Thoracic aorta (tissue), 2 donors: ENCODE measurements at places on chromosomes 16 and 17.
A peak's percentile ranks its signal among the peaks of the same experiment; 100 is the strongest.

GRCh38 chr17:68878226-68878885, 76.8 kb downstream of the ABCA8 start:
- no peaks in the 10 kb centered on the region for H3K4me1 ChIP-seq
- no peaks in the 10 kb centered on the region for H3K27me3 ChIP-seq
- H3K4me3 ChIP-seq = no peak overlapping the region
- DNase-seq = no peak
- no peaks in the 10 kb centered on the region for H3K36me3 ChIP-seq
- no peak overlapping the region for H3K27ac ChIP-seq

GRCh38 chr17:11986942-11987329, 10.3 kb downstream of the ZNF18 start:
- H3K27ac ChIP-seq = peak overlapping the region; percentile 60
- H3K27me3 ChIP-seq = no peaks in the 10 kb centered on the region
- DNase-seq = no peak
- no peak overlapping the region for H3K4me3 ChIP-seq
- H3K4me1 ChIP-seq = peaks cover 3% of the 10 kb centered on the region
- H3K36me3 ChIP-seq = peaks cover 26% of the 10 kb centered on the region

DNA sequence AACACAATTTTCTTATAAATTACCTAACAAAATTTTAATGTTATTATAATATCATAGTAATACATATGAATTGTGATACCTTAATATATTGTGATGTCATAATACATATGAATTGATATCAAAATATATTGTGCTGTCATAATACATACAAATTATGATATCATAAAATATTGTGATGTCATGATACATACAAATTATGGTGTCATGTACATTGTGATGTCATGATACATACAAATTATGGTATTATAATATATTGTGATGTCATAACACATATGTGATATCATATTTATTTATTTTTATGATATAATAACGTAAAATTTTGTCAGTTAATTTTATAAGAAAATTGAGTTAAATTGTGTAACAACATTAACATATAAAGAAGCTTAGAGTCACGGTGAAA, 1927.2 kb downstream of the TP53TG3F start:
- DNase-seq = no peak
- H3K27me3 ChIP-seq = no peaks in the 10 kb centered on the region
- no peaks in the 10 kb centered on the region for H3K36me3 ChIP-seq

GRCh38 chr17:36092230-36092629, 2.3 kb upstream of the CCL3 start:
- DNase-seq = no peak
- H3K27me3 ChIP-seq = no peaks in the 10 kb centered on the region
- H3K4me1 ChIP-seq = no peaks in the 10 kb centered on the region
- no peak overlapping the region for H3K4me3 ChIP-seq

DNA sequence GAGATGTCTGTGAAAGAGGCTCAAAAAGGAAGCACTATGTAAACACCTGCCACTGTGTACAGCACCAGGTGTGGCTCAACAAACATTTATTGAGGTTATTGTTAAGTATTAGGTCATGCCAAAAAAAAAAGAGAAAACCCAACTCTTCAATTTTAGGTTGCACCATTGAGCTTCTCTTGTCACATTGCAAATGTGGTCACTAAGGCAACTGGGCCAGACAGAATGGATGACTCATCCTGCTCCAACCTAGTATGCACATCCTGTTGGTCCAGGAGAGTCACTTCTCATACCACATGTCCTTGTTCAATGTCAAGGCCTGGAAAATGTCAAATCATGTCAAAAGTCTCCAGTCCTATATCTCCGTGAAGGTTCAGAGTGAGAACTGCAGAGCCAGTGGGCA, 25.0 kb downstream of the HOXB1 start:
- H3K4me3 ChIP-seq = no peak overlapping the region
- H3K27ac ChIP-seq = no peak overlapping the region
- H3K27me3 ChIP-seq = no peaks in the 10 kb centered on the region
- H3K36me3 ChIP-seq = no peaks in the 10 kb centered on the region
- no peak for DNase-seq

DNA sequence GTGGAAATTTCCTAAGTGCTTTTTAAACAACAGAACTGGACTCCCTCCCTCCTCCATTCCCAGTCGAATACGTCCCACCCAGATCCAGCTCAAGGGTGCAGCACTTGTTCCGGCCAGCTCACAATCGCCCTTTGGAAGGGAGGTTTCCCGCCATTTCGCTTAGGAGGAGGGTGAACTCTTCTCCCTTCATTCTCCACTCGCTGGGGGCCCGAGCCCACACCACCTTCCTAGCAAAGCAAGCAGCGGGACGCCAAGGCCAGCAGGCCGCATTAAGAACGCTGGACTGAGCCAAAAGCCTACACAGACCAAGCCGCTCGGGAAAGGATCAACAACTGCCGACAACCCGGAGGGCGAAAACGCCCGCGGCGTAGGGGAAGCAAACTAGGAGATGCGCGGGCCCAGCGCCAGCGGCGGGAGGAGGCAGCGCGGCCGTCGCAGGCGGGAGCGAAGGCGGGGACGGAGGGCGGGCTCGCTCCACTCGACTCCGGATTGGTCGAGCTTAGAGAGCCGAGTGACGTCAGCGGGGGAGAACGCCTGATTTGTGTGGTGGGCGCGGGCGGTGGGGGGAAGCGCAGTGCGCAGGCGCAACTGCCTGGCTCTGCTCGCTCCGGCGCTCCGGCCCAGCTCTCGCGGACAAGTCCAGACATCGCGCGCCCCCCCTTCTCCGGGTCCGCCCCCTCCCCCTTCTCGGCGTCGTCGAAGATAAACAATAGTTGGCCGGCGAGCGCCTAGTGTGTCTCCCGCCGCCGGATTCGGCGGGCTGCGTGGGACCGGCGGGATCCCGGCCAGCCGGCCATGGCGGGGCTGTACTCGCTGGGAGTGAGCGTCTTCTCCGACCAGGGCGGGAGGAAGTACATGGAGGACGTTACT, at the start of gene PPM1D:
TSS of gene PPM1D (plus strand) at position 574 of the 870 bp plus-strand sequence. CDS start at position 796, 222 bp downstream.
- peaks cover 16% of the 10 kb centered on the region for H3K4me1 ChIP-seq
- H3K27ac ChIP-seq = peak within 1 kb of the TSS; percentile 95
- no peaks in the 10 kb centered on the region for H3K27me3 ChIP-seq
- H3K36me3 ChIP-seq = no peaks in the 10 kb centered on the region
- DNase-seq = peak; percentile 98

DNA sequence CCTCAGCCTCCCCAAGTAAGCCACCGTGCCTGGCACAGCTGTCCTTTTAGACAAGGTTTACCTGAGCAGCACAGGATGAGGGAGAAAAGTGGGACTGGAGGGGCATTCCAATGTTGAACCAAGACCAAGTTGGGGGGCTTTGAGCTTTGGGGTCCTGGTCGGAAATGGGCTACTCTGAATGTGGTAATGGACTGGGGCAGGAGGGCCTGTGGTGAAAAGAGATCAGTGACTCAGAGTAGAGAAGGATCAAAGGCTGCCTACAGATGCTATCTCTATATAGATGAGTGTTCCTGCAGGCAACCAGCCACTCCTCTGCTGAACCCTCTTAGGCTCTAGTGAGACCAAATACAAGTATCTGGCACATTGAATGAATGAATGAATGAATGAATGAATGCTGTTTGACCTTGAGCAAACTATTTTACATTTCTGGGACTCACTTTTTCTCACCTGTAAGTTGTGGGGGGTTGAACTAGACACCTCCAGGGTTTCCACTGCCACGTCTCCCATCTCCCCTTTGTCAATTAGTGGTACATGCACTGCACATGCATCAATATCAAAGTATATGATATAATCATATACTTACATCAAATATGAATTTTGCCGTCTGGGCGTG, 26.3 kb upstream of the ETV4 start:
- no peak overlapping the region for H3K27ac ChIP-seq
- DNase-seq = no peak
- no peaks in the 10 kb centered on the region for H3K27me3 ChIP-seq
- no peaks in the 10 kb centered on the region for H3K36me3 ChIP-seq

- H3K36me3 ChIP-seq = no peaks in the 10 kb centered on the region
- H3K4me3 ChIP-seq = no peak overlapping the region
- H3K4me1 ChIP-seq = no peaks in the 10 kb centered on the region
- H3K27me3 ChIP-seq = no peaks in the 10 kb centered on the region
- no peak for DNase-seq
Observed at GRCh38 chr17:35877345-35878029, 2.7 kb downstream of the CCL5 start.

DNA sequence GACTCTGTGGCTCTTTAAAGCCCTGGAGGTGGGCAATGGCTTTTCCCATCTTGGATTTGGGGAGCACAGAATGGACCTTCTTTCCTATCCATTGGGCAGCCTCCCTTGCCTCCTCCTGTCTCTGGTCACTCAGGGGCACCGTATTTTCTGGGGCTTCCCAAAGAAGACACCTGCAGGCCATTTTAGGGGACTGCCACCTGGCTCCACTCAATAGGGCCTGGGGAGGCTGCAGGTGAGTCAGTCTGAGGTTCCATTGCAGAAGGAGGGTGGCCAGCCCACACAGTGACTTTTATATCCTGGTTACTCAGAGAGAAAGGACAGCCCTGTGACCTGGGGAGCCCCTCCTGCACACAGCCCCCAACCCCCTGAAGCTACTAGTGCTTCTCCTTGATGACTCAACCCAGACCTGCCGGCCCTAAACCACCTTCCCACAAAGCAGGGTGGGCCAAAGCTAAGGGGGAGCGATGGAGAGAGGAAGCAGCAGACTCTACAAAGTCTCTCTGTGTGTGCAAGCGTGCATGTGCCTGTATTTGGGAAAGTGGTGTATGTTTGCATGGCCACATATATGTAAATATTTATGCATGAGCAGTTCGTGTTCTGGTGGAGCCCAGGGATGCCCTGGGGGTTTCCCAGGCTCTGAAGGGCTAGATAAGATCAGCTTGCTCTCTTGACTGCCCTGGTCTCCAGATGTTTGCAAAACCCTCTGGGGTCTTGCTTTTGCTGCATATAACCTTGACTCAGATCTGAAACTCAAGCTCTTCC, 5.0 kb downstream of the CX3CL1 start:
- no peak overlapping the region for H3K4me3 ChIP-seq
- H3K4me1 ChIP-seq = peaks cover 79% of the 10 kb centered on the region
- H3K27ac ChIP-seq = peak overlapping the region; percentile 44
- no peak for DNase-seq

DNA sequence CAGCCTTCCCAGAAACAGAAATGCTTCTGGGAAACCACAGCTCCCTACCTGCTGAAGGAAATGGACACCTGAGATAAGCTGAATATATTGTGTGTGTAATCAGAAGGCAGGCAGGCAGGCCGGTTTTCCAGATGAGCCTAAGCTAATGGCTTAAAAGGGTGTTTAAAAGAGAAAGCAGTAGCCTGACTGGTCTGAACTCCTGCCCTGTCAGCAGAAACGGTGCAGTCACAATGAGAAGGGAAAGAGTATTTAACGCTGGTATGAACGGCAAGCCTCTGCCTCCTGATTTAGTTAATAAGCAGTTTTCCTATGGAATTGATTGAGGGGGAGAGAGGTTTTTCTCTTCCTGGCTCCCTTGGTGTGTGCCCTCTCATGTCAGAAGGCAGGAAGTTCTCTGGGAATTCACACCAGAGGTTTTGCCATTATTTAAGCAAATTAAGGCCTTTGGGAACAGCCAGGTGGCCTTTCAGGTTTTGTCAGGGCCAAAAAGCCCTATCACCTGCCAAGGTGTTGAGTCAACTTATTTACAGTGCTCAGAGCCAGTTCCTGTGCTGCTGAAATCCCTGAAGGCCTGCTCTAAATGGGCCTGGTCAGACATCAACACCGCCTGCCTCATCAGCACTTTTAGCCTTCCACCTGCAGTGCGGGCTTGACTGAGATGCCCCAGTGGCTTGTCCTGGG, 41.6 kb downstream of the CDH1 start:
- no peak overlapping the region for H3K4me3 ChIP-seq
- H3K27ac ChIP-seq = no peak overlapping the region
- no peak for DNase-seq

DNA sequence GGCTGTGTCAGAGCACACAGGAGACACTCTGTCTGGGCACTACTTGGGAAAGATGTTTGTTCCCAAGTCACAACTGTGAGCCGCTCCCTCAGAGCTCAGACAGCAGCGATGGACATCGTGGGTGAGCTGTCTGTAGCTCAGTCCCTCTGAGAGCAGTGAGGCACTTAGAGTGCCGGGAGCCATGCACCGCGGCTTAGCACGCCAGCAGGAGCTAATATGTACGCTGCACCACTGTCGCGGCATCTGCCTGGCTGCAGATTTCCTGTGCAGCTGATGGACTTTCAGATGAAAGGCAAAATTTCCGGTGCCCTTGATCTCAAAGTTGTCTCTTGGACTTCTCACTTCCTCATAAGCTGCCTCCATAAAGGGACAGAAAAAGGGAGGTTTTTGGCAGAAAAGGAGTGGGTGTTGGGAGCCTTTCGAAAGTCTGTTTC, 92.8 kb upstream of the ZNF469 start:
- H3K4me1 ChIP-seq = no peaks in the 10 kb centered on the region
- no peak overlapping the region for H3K4me3 ChIP-seq
- H3K27me3 ChIP-seq = no peaks in the 10 kb centered on the region
- no peak for DNase-seq

DNA sequence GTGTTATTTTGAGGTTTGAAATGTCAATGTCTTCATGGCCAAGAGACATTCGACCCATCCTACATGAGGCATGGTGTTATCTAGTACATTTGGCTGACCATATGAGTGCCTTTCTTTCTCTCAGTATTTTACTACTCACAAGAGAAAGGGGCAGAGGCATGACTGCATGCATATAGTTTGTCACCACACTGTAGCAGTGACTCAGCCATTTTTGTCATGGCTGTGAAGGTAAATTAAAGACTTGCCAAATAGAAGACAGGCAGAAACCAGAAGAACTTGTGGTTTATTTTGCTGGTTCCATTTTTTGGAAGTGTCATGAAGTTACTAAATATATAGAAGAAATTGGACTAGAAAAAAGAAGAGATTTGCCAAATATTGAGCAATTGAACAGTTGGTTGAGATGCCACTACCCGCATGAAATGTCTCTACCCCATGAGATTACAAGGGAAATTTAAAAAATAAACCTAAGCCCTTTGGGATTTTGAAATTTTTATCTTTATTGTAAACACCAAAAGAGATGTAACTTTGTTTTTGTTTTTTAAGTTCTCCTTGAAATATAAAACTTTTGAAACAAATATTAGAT, 170.3 kb downstream of the CHD9 start:
- no peaks in the 10 kb centered on the region for H3K27me3 ChIP-seq
- DNase-seq = no peak
- H3K4me1 ChIP-seq = peaks cover 21% of the 10 kb centered on the region
- H3K27ac ChIP-seq = no peak overlapping the region
- H3K4me3 ChIP-seq = no peak overlapping the region
- peaks cover 20% of the 10 kb centered on the region for H3K36me3 ChIP-seq

- H3K27ac ChIP-seq = no peak overlapping the region
- no peak overlapping the region for H3K4me3 ChIP-seq
- no peaks in the 10 kb centered on the region for H3K36me3 ChIP-seq
- no peak for DNase-seq
- no peaks in the 10 kb centered on the region for H3K4me1 ChIP-seq
- no peaks in the 10 kb centered on the region for H3K27me3 ChIP-seq
Observed at GRCh38 chr16:46871597-46871996, 12.6 kb upstream of the GPT2 start.

DNA sequence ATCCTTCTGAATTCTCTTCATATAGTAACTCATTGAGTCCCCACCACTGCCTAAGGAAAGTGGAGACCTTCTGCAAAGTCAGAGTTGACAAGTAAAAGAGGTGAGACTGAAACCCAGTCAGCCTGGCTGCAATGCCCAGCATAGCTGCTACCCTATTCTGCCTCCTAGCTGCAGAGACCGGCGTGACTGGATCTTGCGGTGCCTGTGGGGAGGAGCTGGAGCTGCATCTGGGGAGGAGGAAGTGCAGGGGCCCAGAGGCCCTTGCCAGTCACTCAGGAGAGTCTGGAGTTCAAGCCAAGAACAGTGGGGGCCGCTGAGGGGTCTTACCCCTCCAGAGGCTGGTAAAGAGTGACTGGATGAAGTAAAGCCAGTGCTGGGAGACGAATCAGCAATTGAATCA, 35.0 kb upstream of the ZNF423 start:
- H3K27me3 ChIP-seq = no peaks in the 10 kb centered on the region
- no peak overlapping the region for H3K27ac ChIP-seq
- DNase-seq = no peak
- no peak overlapping the region for H3K4me3 ChIP-seq
